ENCODE measurements at places on chromosomes 7 and 10.

- peak; percentile 96 for DNase-seq
- no peaks in the 10 kb centered on the region for H3K36me3 ChIP-seq
- H3K4me1 ChIP-seq = peaks cover 47% of the 10 kb centered on the region
- H3K27me3 ChIP-seq = no peaks in the 10 kb centered on the region
- peak within 1 kb of the TSS; percentile 93 for H3K27ac ChIP-seq
Measured at GRCh38 chr7:157010588-157011332, at the start of gene MNX1. MNX1 (minus strand) TSS chr7:157010663; CDS start chr7:157010350, 313 bp downstream.

GRCh38 chr7:139525750-139526149 is 2.3 kb downstream of the CLEC2L start:
- H3K4me1 ChIP-seq = no peaks in the 10 kb centered on the region
- peaks cover 9% of the 10 kb centered on the region for H3K27me3 ChIP-seq
- H3K4me3 ChIP-seq = no peak overlapping the region

- no peaks in the 10 kb centered on the region for H3K27me3 ChIP-seq
- no peaks in the 10 kb centered on the region for H3K36me3 ChIP-seq
- no peak for DNase-seq
Measured at GRCh38 chr7:47218378-47219176, 363.3 kb downstream of the TNS3 start.

DNA sequence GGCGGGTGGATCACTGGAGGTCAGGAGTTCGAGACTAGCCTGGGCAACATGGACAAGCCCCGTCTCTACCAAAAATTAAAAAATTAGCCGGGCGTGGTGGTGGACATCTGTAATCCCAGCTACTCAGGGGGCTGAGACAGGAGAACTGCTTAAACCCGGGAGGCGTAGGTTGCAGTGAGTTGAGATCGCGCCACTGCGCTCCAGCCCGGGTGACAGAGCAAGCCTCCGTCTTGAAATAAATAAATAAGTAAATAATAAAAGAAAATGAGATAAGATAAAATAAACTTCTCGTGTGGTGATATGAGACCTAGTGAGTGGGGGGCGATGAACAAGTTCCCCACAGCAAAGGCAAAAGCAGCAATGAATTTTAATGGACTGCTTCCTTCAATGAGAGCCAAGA is 33.6 kb upstream of the LMTK2 start:
- DNase-seq = no peak
- no peaks in the 10 kb centered on the region for H3K27me3 ChIP-seq
- no peak overlapping the region for H3K4me3 ChIP-seq
- no peaks in the 10 kb centered on the region for H3K4me1 ChIP-seq
- H3K27ac ChIP-seq = no peak overlapping the region

GRCh38 chr10:5413012-5413938 is 918 bp downstream of the NET1 start:
- H3K36me3 ChIP-seq = no peaks in the 10 kb centered on the region
- DNase-seq = peak; percentile 55
- peaks cover 2% of the 10 kb centered on the region for H3K4me1 ChIP-seq
- H3K4me3 ChIP-seq = peak overlapping the region; percentile 69
- no peaks in the 10 kb centered on the region for H3K27me3 ChIP-seq

GRCh38 chr10:77637532-77638320 is at the start of gene KCNMA1:
KCNMA1 (minus strand) TSS chr10:77637808.
- H3K36me3 ChIP-seq = no peaks in the 10 kb centered on the region
- no peaks in the 10 kb centered on the region for H3K4me1 ChIP-seq
- no peak for DNase-seq

GRCh38 chr7:146417176-146417575 is 300.6 kb downstream of the CNTNAP2 start:
- no peak for DNase-seq
- no peaks in the 10 kb centered on the region for H3K36me3 ChIP-seq
- H3K27ac ChIP-seq = no peak overlapping the region
- no peak overlapping the region for H3K4me3 ChIP-seq
- no peaks in the 10 kb centered on the region for H3K4me1 ChIP-seq
- H3K27me3 ChIP-seq = no peaks in the 10 kb centered on the region

DNA sequence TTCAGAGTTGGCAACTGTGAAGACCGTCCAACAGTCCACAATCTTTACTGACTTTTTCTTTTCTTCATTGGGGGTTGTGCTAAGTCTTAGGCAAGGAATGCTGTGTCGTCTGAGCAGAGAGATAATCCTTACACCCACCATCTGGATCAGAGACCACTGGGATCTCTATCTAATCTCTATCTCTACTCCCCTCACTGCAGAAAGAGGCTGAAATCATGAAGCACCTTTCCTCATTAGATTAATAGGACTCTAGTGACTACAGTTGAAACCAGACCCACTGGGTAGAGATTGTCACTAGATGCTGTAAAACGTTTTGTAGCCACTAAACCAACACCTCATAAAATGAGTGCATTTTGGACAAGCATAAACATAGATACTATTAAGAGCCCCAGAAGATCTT is 387.4 kb upstream of the CELF2 start:
- H3K27me3 ChIP-seq = no peaks in the 10 kb centered on the region
- H3K4me3 ChIP-seq = no peak overlapping the region
- H3K27ac ChIP-seq = no peak overlapping the region
- no peaks in the 10 kb centered on the region for H3K4me1 ChIP-seq
- no peaks in the 10 kb centered on the region for H3K36me3 ChIP-seq

DNA sequence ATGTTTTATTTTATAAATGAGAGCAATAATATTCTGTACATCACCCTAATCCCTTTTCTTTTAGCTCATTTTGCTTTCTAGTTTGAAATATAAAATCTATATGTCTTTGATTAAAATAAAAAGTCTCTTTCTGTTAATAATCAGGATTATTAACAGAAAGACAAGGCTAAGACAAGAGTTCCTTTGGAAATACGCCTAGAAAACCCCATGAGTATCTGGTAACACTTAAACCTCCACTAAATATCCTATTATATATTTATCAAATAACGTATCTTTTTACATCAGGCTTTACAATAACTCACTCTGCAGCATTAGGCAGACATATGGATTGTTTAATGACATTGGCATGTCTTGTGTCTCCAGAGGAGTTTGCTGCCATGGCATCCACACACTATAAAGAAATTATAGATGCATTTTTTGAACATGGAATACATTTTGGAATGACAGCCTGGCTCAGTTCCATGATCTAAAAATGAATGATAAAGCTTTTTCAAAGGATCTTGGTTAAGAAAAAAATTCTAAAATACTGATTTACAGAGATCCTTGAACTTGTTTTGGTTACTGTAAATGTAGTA is 98.7 kb downstream of the TMEM26 start:
- no peaks in the 10 kb centered on the region for H3K4me1 ChIP-seq
- no peak overlapping the region for H3K27ac ChIP-seq
- H3K27me3 ChIP-seq = no peaks in the 10 kb centered on the region
- no peaks in the 10 kb centered on the region for H3K36me3 ChIP-seq
- no peak for DNase-seq
- no peak overlapping the region for H3K4me3 ChIP-seq

- no peak overlapping the region for H3K4me3 ChIP-seq
- no peaks in the 10 kb centered on the region for H3K36me3 ChIP-seq
- no peak for DNase-seq
- H3K4me1 ChIP-seq = no peaks in the 10 kb centered on the region
Measured at GRCh38 chr7:28202222-28202621, 21.6 kb upstream of the JAZF1 start.

DNA sequence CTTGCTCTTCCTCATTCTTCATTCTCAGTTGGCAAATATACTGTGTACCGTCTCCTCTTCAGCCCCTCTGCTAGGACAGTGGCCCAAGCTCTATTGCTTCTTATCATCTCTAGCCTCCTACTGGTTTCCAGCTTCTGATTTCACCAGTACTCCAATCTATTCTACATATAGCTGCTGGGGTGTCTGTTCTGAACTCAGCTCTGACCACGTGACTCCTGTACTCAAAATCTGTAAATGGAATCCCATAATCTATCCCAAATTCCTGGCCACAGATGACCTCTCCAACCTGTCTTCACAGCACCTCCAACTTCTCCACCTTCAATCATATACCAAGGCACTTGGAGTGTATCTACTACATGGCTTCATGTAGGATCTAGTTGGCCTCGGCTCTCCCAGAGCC is 152.9 kb downstream of the NRCAM start:
- H3K4me1 ChIP-seq = no peaks in the 10 kb centered on the region
- no peak for DNase-seq
- H3K4me3 ChIP-seq = no peak overlapping the region
- no peak overlapping the region for H3K27ac ChIP-seq

- no peak overlapping the region for H3K27ac ChIP-seq
- no peaks in the 10 kb centered on the region for H3K4me1 ChIP-seq
- no peak for DNase-seq
- no peaks in the 10 kb centered on the region for H3K36me3 ChIP-seq
- H3K27me3 ChIP-seq = no peaks in the 10 kb centered on the region
- no peak overlapping the region for H3K4me3 ChIP-seq
Measured at GRCh38 chr7:19900118-19900517, 126.7 kb upstream of the TMEM196 start.

DNA sequence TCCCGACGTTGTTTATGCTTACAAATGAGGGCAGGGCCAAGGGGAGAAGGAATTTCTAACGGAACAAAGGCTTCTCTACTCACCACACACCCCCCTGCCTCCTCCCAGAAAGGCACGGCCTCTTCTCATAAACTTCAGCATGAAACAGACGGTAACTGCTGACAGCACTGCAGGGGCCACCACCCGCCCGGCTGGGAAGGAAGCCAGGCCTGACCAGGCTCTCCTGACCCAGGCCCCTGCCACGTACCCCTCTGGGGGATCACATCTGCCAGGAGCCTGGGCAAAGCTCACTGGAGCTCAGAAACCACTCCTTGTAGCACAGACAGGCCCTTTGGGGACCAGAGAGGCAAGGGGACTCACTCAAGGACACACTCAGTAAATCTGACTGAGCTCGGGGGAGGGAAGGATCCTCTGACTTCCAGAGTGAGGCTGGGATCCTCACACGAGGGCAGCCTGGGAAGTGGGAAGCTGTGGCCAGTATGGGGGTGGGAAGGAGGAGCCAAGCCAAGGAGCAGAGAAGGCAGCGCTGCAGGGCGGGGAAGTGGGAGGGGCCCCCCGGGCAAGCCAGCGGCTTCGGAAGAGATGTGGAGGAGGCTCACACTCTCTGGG is 46.1 kb downstream of the ZCCHC24 start:
- no peak overlapping the region for H3K4me3 ChIP-seq
- H3K36me3 ChIP-seq = no peaks in the 10 kb centered on the region
- H3K4me1 ChIP-seq = no peaks in the 10 kb centered on the region
- no peaks in the 10 kb centered on the region for H3K27me3 ChIP-seq

DNA sequence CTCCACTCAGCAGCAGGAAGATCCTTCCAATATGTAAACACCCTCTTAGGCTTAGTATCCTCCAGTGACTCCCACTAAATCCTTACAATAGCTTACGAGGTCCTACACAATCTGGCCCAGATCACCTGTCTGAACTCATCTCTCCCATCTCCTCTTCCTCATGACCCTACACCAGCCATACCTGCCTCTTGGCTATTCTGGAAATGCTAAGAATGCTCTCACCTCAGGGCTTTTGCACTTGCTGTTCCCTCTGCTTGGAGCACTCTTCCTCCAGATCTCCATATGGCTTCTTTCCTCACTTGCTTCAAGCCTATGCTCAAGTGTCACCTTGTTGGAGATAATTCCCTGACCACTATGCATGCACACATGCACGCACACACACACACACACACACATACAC is 50.8 kb upstream of the FRMD4A start:
- no peak for DNase-seq
- no peak overlapping the region for H3K27ac ChIP-seq
- H3K27me3 ChIP-seq = no peaks in the 10 kb centered on the region

- no peak for DNase-seq
- H3K36me3 ChIP-seq = no peaks in the 10 kb centered on the region
- no peak overlapping the region for H3K27ac ChIP-seq
- H3K4me1 ChIP-seq = no peaks in the 10 kb centered on the region
Measured at GRCh38 chr10:1249142-1249920, 193.1 kb downstream of the WDR37 start.

DNA sequence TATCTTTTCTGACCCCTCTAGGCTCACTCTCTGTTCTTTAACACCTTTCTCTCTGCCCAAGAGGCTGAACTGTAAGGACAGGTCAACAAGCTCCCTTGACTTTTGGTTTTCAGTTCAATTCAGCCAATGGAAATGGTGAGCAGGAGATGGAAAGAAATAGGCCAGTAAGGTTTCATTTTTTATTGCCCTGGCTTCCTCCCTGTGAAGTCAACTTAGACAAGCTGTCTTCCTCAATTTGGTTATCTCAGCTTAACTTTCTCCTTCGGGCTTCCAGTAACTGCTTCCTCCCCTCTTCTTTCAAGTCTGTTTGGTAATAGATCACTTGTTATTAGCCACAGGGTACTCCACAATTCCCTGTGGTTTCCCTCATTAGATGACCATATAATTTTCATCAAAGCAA is 19.7 kb downstream of the LIPK start:
- no peaks in the 10 kb centered on the region for H3K4me1 ChIP-seq
- H3K27ac ChIP-seq = no peak overlapping the region
- H3K36me3 ChIP-seq = no peaks in the 10 kb centered on the region
- peak; percentile 22 for DNase-seq

DNA sequence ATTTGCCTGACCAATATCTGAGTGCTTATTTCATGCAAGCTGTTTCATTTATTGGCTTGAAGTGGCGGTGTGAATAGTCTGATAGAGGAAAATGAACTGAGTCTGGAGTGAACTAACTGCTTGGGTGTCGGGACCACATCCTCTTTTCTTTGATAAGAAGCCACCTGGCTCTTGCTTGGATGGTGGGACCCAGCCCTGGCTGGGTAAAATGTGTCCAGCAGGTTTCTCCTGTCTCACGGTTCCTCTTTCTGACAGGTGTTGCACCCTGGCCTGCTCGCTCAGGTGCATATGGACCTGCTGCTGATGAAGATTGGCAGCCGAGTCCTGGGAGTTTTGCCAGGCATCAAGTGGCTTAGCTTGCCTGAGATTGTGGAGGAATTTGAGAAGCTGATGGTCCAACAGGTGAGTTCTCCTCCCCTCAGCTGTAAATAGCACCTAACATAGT is 1.6 kb downstream of the ADCK2 start:
- H3K4me3 ChIP-seq = no peak overlapping the region
- DNase-seq = peak; percentile 49
- H3K36me3 ChIP-seq = peaks cover 21% of the 10 kb centered on the region

GRCh38 chr7:20132585-20132984 is 84.6 kb downstream of the MACC1 start:
- H3K27ac ChIP-seq = no peak overlapping the region
- no peaks in the 10 kb centered on the region for H3K27me3 ChIP-seq
- no peak overlapping the region for H3K4me3 ChIP-seq
- H3K36me3 ChIP-seq = peaks cover 6% of the 10 kb centered on the region

GRCh38 chr7:100208911-100209408 is 10.8 kb upstream of the PVRIG start:
- H3K36me3 ChIP-seq = no peaks in the 10 kb centered on the region
- H3K4me1 ChIP-seq = peaks cover 12% of the 10 kb centered on the region

DNA sequence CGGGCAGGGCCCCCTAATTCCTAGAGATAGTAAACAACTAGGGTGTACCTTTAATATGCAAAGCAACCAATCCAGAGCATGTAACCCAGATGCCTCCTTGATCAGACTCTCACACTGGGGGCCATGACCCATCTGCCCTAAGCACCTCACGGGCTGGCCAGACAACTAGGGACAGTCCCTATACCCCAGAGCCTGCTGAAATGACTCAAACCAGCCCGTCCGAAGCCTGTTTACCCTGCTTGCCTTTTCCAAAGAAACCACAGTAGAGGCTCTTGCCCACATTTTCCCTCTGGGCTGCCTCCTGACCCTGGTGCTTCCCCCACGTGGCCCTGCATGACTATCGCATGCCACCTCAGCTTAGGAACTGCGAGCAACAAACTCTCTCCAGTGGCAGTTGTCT is 46.2 kb downstream of the RGS10 start:
- peaks cover 11% of the 10 kb centered on the region for H3K27me3 ChIP-seq
- no peak overlapping the region for H3K4me3 ChIP-seq
- no peak overlapping the region for H3K27ac ChIP-seq
- DNase-seq = no peak
- H3K4me1 ChIP-seq = no peaks in the 10 kb centered on the region

Data from small intestine (tissue), 16 donors.